ENCODE measurements at places on chromosomes 12 and 14.
A peak's percentile ranks its signal among the peaks of the same experiment; 100 is the strongest.

DNA sequence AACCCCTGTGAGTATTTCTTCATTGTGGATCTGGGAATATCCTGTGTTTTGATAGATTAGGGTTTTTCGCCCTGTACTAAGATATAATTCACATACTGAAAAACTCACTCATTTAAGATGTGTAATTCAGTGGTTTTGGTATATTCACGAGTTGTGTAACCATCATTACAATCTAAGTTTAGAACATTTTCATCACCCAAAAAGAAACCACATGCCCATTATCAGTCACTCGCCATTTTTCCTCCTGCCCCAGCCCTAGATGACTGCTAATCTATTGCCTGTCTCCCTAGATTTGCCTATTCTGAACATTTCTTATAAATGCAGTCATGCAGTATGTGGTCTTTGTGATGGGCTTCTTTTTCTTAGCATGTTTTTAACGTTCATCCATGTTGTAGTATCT lies 67.9 kb upstream of the ATF1 start:
- no peak for DNase-seq

DNA sequence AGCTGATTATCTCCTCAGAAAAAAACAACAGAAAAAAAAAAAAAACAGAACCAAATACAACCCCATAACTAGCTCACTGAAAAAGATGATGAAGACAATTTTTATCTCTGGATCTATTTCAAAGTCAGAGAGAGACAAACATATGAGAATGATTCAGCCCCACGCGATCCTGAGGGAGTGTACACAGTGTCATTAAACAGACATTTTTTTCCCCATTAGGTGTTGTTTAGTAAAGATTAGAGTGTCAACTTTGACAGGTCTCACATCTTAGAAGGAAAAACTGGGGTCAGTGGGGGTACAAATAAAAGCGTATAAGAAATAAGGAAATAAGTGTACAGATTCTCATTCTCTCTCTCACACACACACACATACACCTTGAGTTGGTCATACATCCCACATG lies 635.4 kb downstream of the NRXN3 start:
- DNase-seq: no peak

DNA sequence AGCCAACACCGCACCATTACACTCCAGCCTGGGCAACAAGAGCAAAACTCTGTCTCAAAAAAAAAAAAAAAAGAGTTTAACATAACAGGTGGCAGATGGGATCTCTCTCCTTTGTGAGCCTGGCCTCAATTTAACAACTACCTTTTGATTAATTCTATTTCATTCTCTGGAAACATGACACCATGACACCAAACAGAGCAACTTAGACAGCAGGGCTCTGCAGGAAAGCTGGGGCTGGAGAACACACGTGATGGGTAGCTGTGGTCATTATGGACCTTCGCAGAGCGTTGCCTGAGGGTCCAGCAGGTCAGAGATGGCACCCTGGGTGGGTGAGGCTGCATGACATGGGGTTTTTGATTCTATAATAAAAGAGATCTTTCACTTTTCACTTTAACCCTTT lies 1.7 kb upstream of the DGLUCY start:
- DNase-seq: no peak

- peak; percentile 11 for DNase-seq
Measured at GRCh38 chr12:69161829-69162228, 77.5 kb upstream of the CPSF6 start.

GRCh38 chr12:130818272-130818634 lies 20.8 kb downstream of the STX2 start:
- no peak for DNase-seq

DNA sequence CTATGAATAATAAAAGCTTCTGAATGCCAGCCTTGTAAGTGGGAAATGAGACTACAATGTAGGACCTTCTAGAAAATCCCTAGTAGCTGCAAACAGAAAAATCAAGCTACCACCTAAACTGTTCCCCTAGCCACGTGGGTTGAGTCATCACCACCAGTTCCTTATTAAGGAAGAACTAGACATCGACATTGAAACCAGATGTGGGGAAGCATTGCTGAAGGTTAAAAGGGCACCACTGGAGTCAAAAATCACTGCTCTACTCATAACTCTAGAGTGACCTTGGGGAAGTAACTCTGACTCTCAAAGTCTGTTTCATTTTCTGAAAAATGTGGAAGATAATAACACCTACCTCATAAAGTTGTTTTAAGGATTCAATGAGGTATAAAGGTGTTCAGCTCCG lies 9.4 kb upstream of the CNIH1 start:
- DNase-seq: no peak

- no peak for DNase-seq
Measured at GRCh38 chr12:120263748-120264085, 1.8 kb downstream of the PXN start.

DNA sequence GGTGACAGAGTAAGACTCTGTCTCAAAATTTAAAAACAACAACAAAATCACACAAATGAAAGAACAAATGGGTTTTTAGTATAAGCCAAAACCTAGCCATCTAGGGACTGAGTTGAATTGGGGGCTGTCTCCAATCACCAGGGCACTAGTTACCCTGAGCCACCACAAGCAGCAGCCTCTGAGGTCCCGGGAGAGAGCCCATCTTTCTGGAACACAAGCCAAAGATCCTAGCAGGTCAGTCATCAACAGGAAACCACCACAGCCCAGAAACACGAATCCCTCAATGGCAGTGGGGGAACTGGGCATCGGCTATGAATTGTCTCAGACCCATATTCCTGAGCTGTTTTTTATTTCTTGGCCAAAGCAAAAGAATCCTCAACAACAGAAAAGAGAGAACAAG lies 75.3 kb downstream of the KDM2B start:
- DNase-seq: no peak

DNA sequence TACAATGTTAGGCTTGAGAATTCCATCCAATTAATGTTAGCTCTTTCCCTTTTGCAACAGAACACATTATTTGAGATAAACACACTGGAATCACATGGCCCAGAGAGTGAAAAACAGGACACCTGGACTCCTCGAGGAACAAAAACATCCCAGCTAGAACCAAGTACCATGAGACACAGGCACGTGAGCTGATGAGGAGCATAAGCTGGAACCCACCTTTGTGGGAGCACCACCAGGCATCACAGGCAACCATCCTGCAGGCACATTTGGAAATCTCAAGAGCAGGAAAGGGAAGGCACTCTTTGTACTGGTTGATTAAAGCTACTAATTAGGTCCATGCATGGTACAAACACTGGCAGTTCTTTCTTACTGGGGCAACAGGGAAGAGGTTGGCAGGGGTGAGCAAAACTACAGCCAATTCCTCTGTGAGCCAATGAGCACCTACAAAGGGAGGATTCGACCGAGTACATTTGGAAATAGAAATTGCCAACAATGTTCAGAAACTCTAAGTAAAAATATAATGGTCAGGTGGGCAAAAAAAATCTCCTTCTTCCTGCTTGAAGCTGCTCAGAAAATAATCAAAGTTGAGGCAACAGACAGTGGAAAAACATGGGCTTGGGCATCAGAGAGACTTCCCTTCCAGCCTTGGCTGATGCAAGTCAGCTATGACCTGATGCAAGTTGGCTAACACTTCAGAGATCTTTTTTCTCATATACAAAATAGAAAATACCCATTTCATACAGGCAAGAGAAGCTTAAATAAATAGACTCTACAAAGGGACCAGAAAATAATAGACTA lies 216.7 kb downstream of the NUAK1 start:
- DNase-seq: no peak

GRCh38 chr12:132433641-132434395 lies 56.1 kb upstream of the FBRSL1 start:
- DNase-seq: no peak

DNA sequence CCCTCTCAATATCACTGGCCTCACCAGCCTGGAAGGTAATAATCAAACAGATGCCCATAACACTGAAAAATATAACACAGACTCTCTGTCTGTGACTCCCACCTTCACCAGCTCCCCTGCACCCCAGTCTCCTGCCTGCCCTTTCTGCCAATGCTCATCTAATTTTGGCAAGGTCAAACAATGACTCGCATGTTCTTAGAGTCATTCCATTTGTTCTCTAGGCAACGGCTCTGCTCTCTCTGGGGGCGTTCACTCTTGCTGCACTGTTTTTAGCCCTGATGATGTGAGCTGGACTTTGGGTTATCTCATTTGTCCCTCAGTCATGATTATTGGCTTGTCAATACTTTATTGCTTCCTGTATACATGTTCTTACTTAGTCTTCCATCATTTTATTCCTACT lies 691.8 kb downstream of the FLRT2 start:
- no peak for DNase-seq

GRCh38 chr12:26690601-26691000 lies 142.4 kb downstream of the ITPR2 start:
- no peak for DNase-seq
